ENCODE measurements at places on chromosomes 3 and 15. TPM values are rescaled to one million over a fixed set of nuclear protein-coding genes. Genes with fewer than 3 reads are reported as not detected.

COPS2 gene
- total RNA-seq = 75.6 TPM

DNA sequence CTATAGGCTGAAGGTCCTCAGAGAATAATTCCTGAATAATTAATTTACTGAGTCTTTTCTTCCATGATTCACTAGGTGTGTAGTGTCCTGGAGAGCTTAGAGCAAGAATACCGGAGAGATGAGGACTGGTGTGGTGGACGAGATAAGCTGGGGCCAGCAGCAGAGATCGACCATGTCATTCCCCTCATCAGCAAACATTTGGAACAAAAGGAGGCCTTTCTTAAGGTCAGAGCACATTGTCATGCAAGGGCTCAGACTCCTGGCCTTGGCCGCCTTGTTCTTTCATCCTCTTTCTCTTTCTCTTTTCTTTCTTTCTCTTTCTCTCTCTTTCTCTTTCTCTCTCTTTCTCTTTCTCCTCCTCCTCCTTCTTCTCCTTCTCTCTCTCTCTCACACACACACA, 291.4 kb upstream of the UMPS start:
- no peak for DNase-seq
- no peaks in the 10 kb centered on the region for H3K27me3 ChIP-seq
- H3K4me1 ChIP-seq = no peaks in the 10 kb centered on the region
- no peak overlapping the region for H3K27ac ChIP-seq
- peaks cover 10% of the 10 kb centered on the region for H3K36me3 ChIP-seq
- H3K4me3 ChIP-seq = no peak overlapping the region

GRCh38 chr15:93228546-93228945, 139.5 kb upstream of the RGMA start:
- H3K27ac ChIP-seq = no peak overlapping the region
- H3K27me3 ChIP-seq = no peaks in the 10 kb centered on the region
- no peak for DNase-seq
- no peaks in the 10 kb centered on the region for H3K4me1 ChIP-seq
- H3K4me3 ChIP-seq = no peak overlapping the region

DNA sequence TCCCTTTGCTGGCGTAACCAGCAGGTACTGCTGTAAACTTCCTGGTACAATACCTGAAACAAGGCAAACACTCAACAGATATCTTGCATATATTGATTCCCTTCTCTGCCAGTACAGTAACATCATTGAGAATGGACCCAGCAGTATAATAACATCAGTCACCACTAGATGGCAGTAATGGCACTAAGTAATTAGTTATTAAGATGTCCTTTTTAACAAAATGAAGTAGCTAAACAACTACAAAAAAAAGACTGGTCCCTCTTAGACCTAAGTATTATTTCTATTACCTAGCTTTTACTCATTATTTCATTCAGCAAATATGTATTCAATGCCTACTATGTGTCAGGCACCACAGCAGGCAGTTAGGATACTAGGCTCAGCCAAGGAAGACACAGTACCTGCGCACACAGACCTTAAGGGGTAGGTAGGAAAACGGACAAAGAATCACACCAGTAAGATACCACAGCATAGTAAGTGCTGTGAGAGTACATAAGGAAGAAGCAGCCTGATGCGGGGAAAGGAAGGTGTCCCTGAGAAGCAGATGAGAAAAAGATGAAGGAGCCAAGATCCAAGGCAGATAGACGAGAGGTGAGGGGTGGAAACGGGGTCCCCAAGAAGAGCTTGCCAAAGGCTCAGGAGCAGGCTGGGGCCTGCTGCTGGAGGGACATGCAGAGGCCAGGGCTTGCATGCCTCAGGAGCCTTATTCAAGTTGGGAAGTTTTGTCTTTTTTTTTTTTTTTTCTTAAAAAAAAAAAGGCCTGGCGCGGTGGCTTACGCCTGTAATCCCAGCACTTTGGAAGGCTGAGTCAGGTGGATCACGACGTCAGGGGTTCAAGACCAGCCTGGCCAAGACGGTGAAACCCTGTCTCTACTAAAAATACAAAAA, 102.7 kb upstream of the CHD2 start:
- no peaks in the 10 kb centered on the region for H3K36me3 ChIP-seq
- H3K4me3 ChIP-seq = no peak overlapping the region
- no peaks in the 10 kb centered on the region for H3K27me3 ChIP-seq

GRCh38 chr15:49813625-49814024, 192.8 kb downstream of the DTWD1 start:
- H3K4me3 ChIP-seq = no peak overlapping the region
- no peak for DNase-seq
- peaks cover 10% of the 10 kb centered on the region for H3K4me1 ChIP-seq
- no peaks in the 10 kb centered on the region for H3K27me3 ChIP-seq
- no peaks in the 10 kb centered on the region for H3K36me3 ChIP-seq
- H3K27ac ChIP-seq = no peak overlapping the region

DNA sequence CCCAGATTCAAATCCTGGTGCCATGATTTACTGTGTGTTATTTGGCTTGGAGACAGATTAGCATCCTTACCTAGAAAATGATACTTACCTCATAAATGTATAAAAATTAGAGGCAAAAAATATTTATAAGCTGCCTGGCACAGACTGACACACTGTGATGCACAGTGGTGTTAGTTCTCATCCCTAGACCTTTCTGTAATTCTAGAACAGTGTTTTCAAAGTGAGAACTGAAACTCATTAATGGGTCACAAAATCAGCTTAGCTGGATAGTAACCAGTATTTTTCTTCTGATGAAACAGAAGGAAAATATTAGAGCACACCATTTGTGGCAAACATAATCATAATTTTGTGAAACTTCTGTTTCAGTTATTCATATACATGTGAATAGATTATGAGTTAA, 17.9 kb upstream of the MTHFS start:
- H3K27ac ChIP-seq = no peak overlapping the region
- H3K36me3 ChIP-seq = peaks cover 13% of the 10 kb centered on the region
- no peak for DNase-seq
- no peaks in the 10 kb centered on the region for H3K4me1 ChIP-seq
- H3K27me3 ChIP-seq = no peaks in the 10 kb centered on the region

GRCh38 chr15:44813231-44813630, 76.9 kb downstream of the TRIM69 start:
- H3K27ac ChIP-seq = no peak overlapping the region
- DNase-seq = no peak
- H3K36me3 ChIP-seq = no peaks in the 10 kb centered on the region
- no peak overlapping the region for H3K4me3 ChIP-seq
- no peaks in the 10 kb centered on the region for H3K4me1 ChIP-seq
